ENCODE measurements at places on chromosomes 4 and X.

DNA sequence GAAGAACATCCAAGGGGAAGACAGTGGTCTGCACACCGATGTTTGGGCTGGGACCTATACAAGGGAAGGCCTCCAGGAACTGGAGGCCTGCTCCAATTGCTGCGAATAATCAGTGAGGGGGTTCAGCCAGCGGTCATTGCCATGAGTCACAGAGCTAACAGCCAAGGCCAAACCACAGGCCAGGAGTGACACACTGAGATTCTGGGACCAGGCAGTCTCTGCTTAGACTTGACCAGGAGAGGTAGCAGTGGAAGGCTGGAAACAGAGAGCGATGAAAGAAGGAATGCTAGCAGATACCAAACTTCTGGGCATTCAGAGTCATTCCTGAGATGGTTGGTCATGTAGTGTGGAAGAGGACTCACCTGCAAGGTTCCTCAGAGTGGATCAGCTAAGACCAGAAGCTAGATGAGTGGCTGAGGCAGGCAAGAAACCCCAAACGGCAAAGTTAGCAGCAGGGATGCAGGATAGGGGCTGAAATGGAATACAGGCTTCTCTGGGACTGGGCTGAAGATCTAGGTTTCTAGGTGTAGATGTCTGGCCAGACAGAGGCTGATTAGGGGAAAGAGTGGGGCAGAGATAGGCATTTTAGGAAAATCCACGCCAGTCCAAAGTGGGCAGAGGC, 54.7 kb downstream of the CNGA2 start:
- DNase-seq, result no peak

DNA sequence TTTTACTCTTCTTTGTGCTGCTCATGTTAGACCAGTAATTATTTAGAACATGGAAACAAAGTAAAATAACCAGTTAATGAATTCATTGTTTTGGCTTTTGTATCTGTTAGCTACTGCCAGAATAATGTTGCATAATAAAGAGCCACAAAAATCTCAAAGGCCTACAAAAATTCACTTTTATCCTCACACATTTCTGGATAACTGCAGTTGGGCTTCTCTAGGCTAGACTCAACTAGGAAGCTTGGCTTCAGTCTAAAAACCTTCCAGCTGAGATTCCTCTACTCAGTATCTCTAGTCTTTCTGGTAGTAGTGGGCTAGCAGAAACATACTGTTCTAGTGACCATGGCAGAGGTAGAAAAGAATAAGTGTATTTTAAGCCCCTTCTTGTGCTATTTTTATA, 73.0 kb downstream of the FAT4 start:
- DNase-seq, result no peak

- DNase-seq, result no peak
These were observed 291.7 kb downstream of the FBXO8 start for GRCh38 chr4:173991814-173992213.

GRCh38 chr4:153205757-153206156, 1.5 kb downstream of the TRIM2 start:
- no peak for DNase-seq

- peak; percentile 51 for DNase-seq
These were observed 23.7 kb upstream of the UNC5C start for GRCh38 chr4:95572304-95572991.

- DNase-seq, result no peak
These were observed 196.4 kb downstream of the QDPR start for GRCh38 chr4:17315459-17315858.

GRCh38 chr4:116180157-116180601, 905.2 kb downstream of the TRAM1L1 start:
- no peak for DNase-seq

DNA sequence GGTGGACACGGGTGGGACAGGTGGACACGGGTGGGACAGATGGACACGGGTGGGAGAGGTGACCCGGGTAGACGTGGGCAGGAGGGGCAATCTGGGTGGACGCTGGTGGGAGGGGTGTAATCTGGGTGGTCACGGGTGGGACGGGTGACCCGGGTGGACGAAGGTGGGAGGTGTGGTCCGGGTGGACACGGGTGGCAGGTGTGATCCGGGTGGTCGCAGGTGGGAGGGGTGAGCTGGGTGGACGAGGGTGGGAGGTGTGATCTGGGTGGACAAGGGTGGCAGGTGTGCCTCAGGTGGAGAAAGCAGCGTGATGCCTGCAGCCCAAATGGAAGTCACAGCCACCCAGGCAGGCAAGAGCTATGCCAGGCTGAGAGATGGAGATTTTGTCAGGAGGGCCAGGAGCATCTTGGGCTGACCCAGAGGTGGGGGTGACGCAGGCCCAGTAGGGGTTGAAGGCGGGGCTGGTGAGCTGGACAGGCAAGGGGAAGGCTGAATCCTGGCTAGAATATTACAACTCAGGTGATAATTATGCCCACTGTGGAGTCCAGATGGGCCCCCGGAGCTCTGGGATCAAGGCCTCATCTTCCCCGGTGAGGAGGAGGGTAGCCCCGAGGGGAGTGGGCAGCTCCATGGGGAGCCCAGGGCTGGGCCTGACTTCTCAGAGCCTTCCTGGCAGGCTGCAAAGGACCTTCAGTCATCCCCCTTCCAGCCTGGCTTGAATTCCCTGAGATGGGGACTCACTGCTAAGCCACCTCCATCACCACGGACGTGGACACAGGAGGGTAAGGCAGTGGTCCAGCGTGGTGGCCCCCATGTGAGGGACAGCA, 100.0 kb downstream of the ADRA2C start:
- no peak for DNase-seq

DNA sequence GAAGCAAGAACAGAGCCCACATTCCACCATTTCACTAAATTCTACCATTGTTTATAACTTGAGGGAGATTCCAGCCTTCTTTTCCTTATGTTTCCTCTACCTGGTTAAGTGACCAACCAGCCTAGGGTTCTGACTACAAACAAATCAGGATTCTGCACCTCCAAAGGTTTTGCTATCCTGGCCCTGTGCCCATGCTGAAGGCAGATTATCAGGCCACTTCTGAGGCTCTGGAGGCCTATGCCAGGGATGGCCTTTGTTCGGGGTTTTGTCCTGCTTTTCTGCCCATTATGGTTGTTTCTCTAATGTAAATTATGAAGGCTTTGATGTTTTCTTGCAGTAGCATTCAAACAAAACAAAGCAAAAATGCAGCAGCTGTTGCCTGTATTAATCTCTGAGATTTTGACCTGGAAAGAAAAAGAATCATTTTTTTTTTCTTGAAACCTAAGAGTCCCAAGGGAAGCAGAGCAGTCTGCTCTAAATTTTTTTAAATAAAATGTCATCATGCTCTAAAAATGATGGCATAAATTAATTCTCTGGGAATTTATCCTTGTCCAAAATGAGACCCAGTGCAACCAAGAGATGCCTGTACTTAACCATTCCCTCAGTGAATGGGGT, 55.6 kb downstream of the RNF150 start:
- DNase-seq, result no peak

DNA sequence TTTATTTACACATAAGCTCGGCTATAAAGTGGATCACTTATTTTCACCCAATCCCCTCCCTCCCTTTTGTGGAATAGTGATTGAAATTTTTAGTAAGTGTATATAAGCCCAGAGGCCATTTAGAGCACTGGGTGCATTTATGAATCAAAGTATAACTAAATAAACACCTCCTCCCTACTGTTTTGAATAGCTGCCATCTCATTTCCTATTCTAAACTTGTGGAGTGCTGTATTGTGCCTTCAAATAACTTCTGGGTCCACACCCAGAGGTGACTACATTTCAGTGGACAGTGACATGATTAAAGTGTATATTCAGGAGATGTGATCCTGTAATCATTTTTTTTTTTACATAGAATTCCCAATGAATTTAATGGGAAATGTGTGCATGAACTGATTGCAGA, 104.9 kb downstream of the TEX13C start:
- no peak for DNase-seq

DNA sequence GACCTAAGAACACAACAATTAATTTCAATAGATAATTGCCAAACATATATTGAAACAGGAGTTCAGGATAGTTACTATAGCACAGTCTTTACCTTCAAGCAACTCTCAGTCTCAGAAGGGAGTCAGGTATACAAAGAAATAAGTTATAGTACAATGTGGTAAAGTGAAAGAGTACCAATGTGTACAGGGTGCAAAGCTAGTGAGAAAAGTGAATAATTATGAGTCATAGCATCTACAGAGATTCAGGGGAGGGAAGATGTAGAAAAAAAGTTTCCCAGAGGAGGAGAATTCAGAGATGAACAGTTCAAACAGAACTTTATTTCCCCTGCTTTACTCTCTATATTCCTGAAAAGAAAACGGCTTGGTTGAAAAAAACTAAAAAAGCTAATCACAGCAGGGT, 22.7 kb upstream of the DKK2 start:
- no peak for DNase-seq

DNA sequence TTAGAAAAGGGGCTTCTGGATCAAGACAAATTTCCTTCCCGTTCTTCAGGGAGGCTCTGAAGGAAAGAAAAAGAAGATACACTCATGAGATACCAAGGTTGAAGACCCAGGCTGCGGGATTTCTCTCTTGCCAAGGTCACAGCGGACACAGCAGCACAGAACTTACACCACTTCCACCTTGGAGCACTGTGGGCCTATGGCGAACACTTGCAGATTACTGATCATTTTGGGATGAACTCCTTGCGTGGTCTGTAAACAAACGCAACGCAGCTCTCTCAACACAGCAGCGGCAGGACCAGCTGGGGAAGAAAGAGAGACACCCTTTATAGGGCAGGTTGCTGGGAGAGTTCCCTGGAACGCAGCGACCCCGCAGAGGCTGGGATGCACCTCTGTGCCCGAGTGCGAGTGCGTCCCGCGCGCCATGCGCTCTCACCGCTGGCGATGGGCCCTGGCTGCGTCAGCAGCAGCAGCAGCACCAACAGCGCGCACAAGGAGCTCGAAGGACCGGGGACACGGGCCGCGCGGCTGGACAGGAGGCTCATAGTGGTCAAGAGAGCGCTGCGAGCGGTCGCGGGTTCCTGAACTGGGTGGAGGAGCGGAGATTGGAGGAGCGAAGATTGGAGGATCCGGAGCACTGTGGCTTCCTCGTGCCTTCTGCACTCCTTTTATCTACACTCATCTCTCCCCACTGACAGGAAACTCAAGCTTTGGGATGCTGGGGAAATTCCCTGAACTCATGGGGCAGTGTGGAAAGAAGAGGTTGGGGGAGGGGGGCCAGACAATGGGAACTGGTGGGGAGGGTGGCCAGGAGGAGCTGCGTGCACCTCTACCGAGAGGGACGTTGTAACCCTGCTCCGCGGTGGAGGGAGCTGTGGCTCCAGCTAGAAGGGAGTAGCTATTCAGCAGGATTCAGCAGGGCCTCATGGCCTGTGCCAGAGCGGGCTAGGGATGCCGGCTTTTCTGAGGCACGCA, at the start of gene CXCL5:
Gene CXCL5 (minus strand): TSS at position 638 of the 972 bp plus-strand sequence. CDS start 96 bp downstream, at position 542.
- no peak for DNase-seq

GRCh38 chr4:8372506-8372905, 68.0 kb downstream of the ACOX3 start:
- DNase-seq, result no peak

DNA sequence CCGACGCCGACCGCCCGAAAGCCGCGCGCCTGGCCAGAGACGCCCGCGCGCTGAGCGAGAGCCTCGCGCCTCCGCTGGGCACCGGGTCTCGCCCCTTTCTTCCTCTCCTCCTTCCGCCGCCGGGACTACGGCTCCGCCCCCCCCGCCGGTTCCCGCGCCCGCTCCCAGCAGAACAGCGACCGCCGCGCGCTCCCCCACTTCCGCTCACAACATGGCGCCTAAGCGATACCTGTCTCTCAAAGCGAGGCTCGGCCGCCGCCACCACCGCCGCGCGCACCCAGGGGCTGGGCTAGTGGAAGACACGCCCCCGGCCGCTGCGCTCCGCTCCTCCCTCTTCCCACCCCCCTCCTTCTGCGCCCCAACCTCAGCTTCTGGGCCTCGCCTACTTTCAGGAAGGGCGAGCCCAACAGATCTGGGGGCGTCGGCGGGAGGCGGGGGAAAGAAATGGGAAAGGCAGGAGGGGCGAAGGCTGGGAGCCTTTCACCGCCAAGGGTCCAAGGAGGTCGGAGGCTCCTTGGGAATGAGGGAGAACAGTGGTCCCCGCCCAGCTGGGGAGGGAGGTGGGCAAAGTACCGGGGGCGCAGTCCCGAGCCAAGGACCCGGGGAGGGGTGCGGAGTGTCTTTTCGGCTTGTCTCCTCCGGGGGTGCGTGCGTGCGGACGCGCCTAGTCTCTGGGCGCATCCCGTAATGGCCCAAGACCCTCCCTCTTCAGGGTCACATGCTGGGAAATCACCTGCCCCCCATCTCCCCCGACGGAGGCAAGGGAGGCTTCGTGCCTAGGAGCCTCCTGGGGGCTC, at the start of gene RPS6KA3:
Gene RPS6KA3 (minus strand): TSS at position 100 of the 797 bp plus-strand sequence. CDS start 277 bp downstream, outside the sequence.
- DNase-seq, result peak; percentile 64

- no peak for DNase-seq
These were observed 46.9 kb upstream of the SLC25A4 start for GRCh38 chr4:185096032-185096653.

DNA sequence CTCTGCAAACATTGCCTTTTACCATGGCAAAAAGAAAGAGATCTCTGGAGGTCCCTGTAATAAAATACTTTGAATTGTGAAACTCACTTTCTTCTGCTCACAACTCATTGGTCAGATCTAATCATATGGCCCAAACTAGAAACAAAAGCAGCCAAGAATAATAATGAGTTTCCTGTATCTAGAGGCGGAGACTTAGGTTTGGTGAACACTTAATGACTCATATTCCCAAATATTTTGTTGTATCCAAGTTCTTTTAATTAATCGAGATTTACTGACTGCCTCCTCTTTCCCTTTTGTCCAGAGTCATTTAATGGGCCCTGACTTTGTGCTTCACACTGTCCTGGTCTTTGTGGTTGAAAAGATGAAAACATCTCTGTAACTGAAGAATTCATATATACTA, 190.6 kb downstream of the CCSER1 start:
- DNase-seq, result no peak

DNA sequence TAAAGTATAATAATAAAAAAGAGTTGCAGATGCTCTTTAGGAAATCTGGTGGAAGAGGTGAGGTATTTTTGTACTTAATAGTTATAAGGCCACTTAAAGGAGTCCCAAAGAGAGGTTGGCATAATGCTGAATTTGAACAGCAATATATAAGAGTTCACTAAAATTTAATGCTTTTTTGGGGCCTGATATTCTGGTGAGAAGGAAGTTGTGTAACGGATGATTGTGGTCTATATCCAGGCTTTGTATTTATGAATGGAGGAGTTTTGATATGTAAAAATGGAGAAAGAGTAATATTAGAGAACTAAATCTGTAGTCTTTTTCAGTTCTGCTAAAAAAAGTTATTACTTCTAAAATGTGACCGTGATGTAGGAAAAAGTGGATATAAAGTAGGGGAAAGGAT, 20.4 kb downstream of the BMP2K start:
- DNase-seq, result no peak

DNA sequence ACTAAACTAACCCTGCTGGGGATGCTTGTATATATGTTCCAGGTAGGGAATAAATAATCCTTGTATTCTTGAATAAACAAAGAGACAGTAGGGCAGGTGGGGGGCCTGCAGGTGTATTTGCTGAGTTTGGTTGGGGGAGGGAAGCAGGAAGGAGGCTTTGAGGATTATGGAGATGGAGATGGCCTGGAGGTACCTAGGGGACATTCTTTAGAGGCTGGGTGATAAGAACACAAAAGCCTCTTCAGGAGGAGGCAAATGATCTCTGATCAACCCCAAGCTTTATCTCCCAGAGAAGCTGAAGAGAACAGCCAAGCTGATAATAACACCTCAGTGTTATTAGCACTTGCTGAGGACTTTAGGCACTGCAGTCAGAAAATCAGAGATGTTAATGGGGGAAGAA, 187.7 kb downstream of the MGST2 start:
- DNase-seq, result no peak
